ENCODE measurements at places on chromosomes 12 and 14. TPM values are rescaled to one million over a fixed set of nuclear protein-coding genes. Genes with fewer than 3 reads are reported as not detected.

Gene RHOF
- 10.1 TPM for total RNA-seq

Gene GAS2L3
- 57.3 TPM for total RNA-seq

Gene SLC17A8
- total RNA-seq = 2.0 TPM

Gene KRT80
- total RNA-seq = under 0.01 TPM

Gene GZMB
- total RNA-seq = not detected

Gene OAS3
- 1.7 TPM for total RNA-seq

Gene HIGD1C
- not detected for total RNA-seq

Gene KIF26A
- 9.1 TPM for total RNA-seq

Gene TCL1B
- total RNA-seq = not detected

Gene SLC35F4
- total RNA-seq = 1.2 TPM

Gene TOMM20L
- total RNA-seq = not detected

Gene IRF2BPL
- total RNA-seq = 54.6 TPM

Gene ABCD2
- 13.3 TPM for total RNA-seq

Gene POTEM
- not detected for total RNA-seq

Gene C12orf54
- total RNA-seq = not detected

Gene ZBTB42
- total RNA-seq = 0.49 TPM

Gene ANG
- total RNA-seq = 1.2 TPM

Gene TAS2R46
- 5.7 TPM for total RNA-seq

Gene STON2
- total RNA-seq = 27.3 TPM
